ENCODE measurements at places on chromosomes 1 and 21. TPM values are rescaled to one million over a fixed set of nuclear protein-coding genes. Genes with fewer than 3 reads are reported as not detected.
A peak's percentile ranks its signal among the peaks of the same experiment; 100 is the strongest.

HHIPL2 gene
- total RNA-seq, result 0.18 TPM

- H3K27ac ChIP-seq, result no peak overlapping the region
- no peak overlapping the region for H3K4me3 ChIP-seq
- H3K27me3 ChIP-seq, result no peaks in the 10 kb centered on the region
- peaks cover 20% of the 10 kb centered on the region for H3K36me3 ChIP-seq
These were observed 3.7 kb downstream of the LYPLAL1 start for GRCh38 chr1:219177363-219177762.

DNA sequence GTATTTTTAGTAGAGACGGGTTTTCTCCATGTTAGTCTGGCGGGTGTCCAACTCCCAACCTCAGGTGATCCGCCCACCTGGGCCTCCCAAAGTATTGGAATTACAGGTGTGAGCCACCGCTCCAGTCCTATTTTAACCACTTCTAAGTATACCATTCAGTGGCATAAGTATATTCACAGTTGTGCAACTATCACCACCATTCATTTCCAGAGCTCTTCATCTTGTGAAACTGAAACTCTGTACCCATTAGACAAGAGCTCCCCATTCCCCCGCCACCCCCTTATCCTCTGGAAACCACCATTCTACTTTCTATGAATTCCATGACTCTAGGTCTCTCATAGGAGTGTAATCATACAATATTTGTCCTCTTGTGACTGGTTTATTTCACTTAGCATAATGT lies 40.2 kb upstream of the CAMTA1 start:
- DNase-seq, result no peak
- no peak overlapping the region for H3K27ac ChIP-seq
- no peaks in the 10 kb centered on the region for H3K36me3 ChIP-seq
- H3K4me3 ChIP-seq, result no peak overlapping the region

DNA sequence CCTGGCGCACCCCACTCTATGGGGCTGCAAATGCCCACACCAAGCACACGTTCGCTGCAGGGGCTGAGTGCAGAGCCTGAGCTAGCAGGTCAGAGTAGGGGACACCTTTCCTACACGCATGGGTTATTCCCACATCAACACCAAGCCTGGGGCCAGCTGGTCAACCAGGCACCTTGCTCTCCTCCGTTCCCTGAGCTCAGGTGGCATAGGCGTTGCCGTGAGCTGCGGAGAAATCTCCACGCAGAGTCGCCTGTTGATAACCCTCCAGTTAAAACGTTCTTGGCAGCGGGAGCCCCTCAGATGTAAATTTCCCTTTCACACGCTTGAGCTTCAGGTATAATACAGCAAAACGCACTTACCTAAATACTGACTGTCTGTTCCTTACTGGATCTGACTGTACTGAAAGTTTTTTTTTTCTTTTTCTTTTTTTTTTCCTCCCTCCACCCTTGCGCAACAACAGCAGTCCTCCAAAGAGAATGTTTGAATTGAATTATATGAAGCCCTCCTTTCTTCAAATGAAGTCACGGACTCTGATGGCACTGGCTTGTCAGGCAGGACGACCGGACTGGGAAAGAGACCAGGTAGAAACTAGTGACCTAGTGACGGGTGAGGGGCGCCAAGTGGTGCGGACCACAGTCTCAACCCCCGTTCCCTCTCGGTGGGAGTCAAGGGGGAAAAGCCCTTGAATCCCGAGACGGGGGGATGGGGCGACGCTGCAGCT lies 2.1 kb downstream of the BRINP3 start:
- H3K36me3 ChIP-seq, result no peaks in the 10 kb centered on the region
- H3K4me3 ChIP-seq, result no peak overlapping the region
- peaks cover 23% of the 10 kb centered on the region for H3K27me3 ChIP-seq

GRCh38 chr1:156414461-156415064 lies 45.6 kb downstream of the RHBG start:
- peak; percentile 53 for DNase-seq
- peaks cover 53% of the 10 kb centered on the region for H3K27me3 ChIP-seq
- H3K36me3 ChIP-seq, result no peaks in the 10 kb centered on the region
- no peak overlapping the region for H3K27ac ChIP-seq

- H3K27ac ChIP-seq, result no peak overlapping the region
- DNase-seq, result no peak
- H3K4me3 ChIP-seq, result no peak overlapping the region
- H3K4me1 ChIP-seq, result peaks cover 5% of the 10 kb centered on the region
These were observed 9.2 kb upstream of the SLAMF8 start for GRCh38 chr1:159817276-159818041.

OR14A2 gene
- not detected for total RNA-seq

PGD gene
- 91.8 TPM for total RNA-seq

DNA sequence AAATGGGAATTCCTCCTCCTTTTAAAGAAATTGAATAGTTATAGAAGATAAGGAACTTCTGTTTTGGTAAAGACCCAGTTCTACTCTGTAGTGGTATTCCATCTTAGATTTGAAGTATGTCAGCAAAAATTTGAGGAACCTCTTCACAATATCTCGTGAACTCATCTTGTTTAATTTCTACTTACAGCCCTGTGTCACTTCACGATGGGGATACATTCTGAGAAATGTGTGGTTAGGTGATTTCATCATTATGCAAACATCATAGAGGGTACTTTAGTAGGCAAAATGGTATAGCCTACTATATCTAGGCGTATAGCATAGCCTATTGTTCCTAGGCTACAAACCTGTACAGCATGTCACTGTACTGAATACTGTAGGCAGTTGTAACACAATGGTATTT lies 36.0 kb downstream of the ALG6 start:
- H3K4me3 ChIP-seq, result no peak overlapping the region
- H3K4me1 ChIP-seq, result no peaks in the 10 kb centered on the region
- DNase-seq, result no peak

- H3K27ac ChIP-seq, result no peak overlapping the region
- H3K4me3 ChIP-seq, result no peak overlapping the region
- DNase-seq, result no peak
- no peaks in the 10 kb centered on the region for H3K36me3 ChIP-seq
- H3K27me3 ChIP-seq, result no peaks in the 10 kb centered on the region
These were observed 19.9 kb upstream of the LDLRAP1 start for GRCh38 chr1:25523542-25523941.

- H3K36me3 ChIP-seq, result no peaks in the 10 kb centered on the region
- H3K27ac ChIP-seq, result no peak overlapping the region
- no peaks in the 10 kb centered on the region for H3K4me1 ChIP-seq
- no peaks in the 10 kb centered on the region for H3K27me3 ChIP-seq
- H3K4me3 ChIP-seq, result no peak overlapping the region
These were observed 12.3 kb downstream of the CAPN9 start for GRCh38 chr1:230759369-230760065.

DNA sequence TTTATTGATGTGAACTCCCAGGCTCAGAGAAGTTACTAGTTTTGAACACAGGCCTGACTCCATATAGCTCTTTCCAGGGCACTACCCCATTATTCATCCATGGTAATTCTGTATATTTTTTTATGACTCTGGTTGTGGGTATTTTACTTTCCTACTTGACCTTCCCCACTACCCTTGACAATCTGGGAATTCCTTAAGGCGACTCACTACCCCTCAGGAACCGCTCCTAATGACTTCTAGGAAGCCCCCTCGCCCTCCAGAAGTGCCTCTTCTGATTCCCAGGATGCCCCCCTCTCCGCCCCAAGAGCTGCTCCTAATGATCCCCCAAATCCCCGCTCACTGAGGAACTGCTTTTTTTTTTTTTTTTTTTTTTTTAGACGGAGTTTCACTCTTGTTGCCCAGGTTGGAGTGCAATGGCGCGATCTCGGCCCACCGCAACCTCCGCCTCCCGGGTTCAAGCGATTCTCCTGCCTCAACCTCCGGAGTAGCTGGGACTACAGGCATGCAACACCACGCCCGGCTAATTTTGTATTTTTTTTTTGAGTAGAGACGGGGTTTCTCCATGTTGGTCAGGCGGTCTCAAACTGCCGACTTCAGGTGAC lies 972 bp upstream of the KDM4A start:
- H3K4me1 ChIP-seq, result peaks cover 23% of the 10 kb centered on the region
- DNase-seq, result peak; percentile 23
- H3K36me3 ChIP-seq, result peaks cover 8% of the 10 kb centered on the region
- H3K27ac ChIP-seq, result peak overlapping the region; percentile 91

APOBEC4 gene
- total RNA-seq, result not detected

TTC34 gene
- 0.82 TPM for total RNA-seq

DNA sequence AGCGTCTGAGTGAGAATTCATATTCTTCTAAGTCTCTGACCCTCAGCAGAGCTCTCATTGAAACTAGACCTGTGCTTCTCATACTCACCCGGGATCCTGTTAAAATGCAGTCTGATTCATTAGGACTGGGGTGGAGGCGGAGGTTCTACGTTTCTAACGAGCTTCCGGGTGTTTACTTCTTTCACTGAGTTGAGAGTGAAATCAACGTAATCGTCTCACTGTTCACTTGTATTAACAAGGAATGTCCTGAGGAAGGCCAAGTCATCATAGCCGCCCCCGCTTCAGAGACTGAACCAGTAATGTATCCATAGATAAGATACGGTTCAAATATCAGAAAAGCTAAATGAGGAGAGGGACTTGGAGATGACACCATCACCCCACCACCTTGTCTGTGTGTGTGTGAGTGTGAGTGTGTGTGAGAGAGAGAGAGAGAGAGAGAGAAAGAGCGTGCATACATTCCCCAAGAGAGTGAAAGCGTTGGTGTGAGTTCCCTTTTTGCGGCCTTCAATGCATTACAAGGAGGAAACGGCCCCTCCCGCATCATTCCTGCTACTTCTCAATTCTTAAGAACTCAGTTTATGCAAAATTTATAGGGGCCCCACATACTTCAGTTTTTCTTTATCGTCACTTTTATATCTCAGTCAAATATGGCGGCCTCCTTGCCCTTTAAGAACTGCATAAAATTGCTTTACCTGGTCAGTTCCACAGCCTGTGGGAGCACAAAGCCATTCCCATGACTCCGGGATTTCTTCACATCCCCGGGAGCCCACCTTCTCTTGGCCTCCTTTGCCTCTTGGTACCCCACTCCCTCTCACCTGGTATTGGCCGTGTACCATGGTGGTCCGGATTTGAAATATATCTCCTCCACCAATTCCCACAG lies 19.8 kb downstream of the KMO start:
- H3K36me3 ChIP-seq, result no peaks in the 10 kb centered on the region
- H3K27ac ChIP-seq, result peak overlapping the region; percentile 80
- peak overlapping the region; percentile 59 for H3K4me3 ChIP-seq
- no peaks in the 10 kb centered on the region for H3K27me3 ChIP-seq
- peak; percentile 35 for DNase-seq
- peaks cover 17% of the 10 kb centered on the region for H3K4me1 ChIP-seq

DNA sequence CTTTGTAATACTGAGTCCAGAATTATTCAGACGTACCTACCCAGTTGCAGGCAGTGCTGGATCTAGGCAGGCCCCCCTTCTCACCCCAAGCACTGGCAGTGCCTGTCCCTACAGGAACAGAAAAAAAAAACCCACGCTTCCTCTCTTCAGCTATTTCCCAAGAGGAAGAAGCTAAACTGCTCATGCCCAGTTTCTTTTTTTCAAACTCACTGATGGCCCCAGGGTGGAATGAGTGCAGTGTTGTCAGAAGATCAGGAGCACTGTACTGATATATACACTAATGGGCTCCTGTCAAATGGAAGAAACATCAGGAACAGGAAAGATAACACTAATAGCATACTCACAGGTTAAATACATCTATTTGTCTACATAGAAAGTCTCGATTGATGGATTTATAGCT lies 28.2 kb upstream of the DOCK7 start:
- no peak overlapping the region for H3K27ac ChIP-seq
- H3K4me3 ChIP-seq, result no peak overlapping the region
- H3K36me3 ChIP-seq, result no peaks in the 10 kb centered on the region
- H3K4me1 ChIP-seq, result no peaks in the 10 kb centered on the region
- no peaks in the 10 kb centered on the region for H3K27me3 ChIP-seq

DNA sequence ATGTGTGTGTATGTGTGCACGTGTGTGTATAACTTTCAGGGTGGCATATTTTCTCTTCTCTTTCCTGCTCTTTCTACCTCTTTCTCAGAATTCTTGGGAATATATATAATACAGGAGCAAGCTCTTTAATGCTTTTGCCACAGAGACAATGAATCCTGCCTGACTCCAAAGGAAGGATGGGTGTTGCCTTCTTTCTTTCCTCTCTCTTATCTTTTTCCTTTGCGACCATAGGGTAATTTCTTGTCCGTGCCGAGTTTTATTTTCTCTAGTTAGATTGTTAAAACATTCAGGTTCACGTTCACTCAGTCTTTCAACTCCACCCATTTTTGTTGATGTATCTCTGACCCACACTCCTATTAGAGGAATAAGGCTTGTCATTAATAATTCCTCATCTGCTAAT lies 129.0 kb upstream of the C1orf21 start:
- no peaks in the 10 kb centered on the region for H3K27me3 ChIP-seq
- H3K4me3 ChIP-seq, result no peak overlapping the region
- no peaks in the 10 kb centered on the region for H3K4me1 ChIP-seq
- DNase-seq, result no peak
- no peaks in the 10 kb centered on the region for H3K36me3 ChIP-seq
- H3K27ac ChIP-seq, result no peak overlapping the region

- no peak overlapping the region for H3K27ac ChIP-seq
- DNase-seq, result no peak
- H3K4me1 ChIP-seq, result no peaks in the 10 kb centered on the region
- H3K36me3 ChIP-seq, result no peaks in the 10 kb centered on the region
- no peaks in the 10 kb centered on the region for H3K27me3 ChIP-seq
- H3K4me3 ChIP-seq, result no peak overlapping the region
These were observed 37.2 kb upstream of the HNRNPU start for GRCh38 chr1:244901400-244902015.

GRCh38 chr21:17784180-17784598 lies 35.0 kb downstream of the C21orf91 start:
- no peaks in the 10 kb centered on the region for H3K27me3 ChIP-seq
- no peak for DNase-seq
- H3K4me3 ChIP-seq, result peak overlapping the region; percentile 48
- H3K4me1 ChIP-seq, result peaks cover 97% of the 10 kb centered on the region

- DNase-seq, result no peak
- H3K27me3 ChIP-seq, result no peaks in the 10 kb centered on the region
- H3K27ac ChIP-seq, result no peak overlapping the region
- no peaks in the 10 kb centered on the region for H3K36me3 ChIP-seq
- H3K4me3 ChIP-seq, result no peak overlapping the region
- H3K4me1 ChIP-seq, result peaks cover 1% of the 10 kb centered on the region
These were observed 139.4 kb upstream of the B3GALT2 start for GRCh38 chr1:193325771-193326170.

OMA1 gene
- 23.9 TPM for total RNA-seq

CELA2B gene
- total RNA-seq, result not detected

GRCh38 chr1:171138980-171139379 lies 46.1 kb upstream of the FMO2 start:
- H3K36me3 ChIP-seq, result no peaks in the 10 kb centered on the region
- H3K27ac ChIP-seq, result no peak overlapping the region
- H3K4me3 ChIP-seq, result no peak overlapping the region
- no peaks in the 10 kb centered on the region for H3K4me1 ChIP-seq

DNA sequence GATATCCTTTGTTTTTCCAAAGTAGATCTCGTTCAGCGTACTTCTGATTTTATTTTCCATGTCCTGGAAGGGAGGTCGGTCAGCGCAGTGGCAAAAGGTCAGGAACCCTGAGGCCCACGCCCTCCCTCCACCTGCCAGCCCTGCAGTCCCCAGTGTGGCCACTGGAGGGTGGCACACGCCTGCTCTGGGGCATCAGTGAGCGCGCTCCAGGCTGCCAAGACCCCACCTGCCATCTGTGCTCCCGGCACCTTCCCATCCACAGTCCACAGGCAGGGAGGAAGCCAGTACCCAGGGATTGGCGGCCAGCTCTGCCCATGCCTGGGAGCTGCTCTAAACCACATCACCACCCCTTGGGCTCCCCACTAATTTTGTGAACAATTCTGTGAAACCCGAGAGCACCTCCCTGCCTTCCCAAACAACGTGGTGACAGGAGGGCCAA lies 32.3 kb downstream of the SLC66A1 start:
- no peak overlapping the region for H3K27ac ChIP-seq
- H3K4me3 ChIP-seq, result no peak overlapping the region
- DNase-seq, result peak; percentile 45
- no peaks in the 10 kb centered on the region for H3K4me1 ChIP-seq
- no peaks in the 10 kb centered on the region for H3K27me3 ChIP-seq

Measured in activated CD8-positive, alpha-beta T cell treated with anti-CD3 and anti-CD28 coated beads, Interleukin-2, amount 10 ng/mL, durations not matched to agents 7 days and 5 days (primary cell).